ENCODE measurements at places on chromosomes 7 and 10. TPM values are rescaled to one million over a fixed set of nuclear protein-coding genes. Genes with fewer than 3 reads are reported as not detected.
A peak's percentile ranks its signal among the peaks of the same experiment; 100 is the strongest.

DNA sequence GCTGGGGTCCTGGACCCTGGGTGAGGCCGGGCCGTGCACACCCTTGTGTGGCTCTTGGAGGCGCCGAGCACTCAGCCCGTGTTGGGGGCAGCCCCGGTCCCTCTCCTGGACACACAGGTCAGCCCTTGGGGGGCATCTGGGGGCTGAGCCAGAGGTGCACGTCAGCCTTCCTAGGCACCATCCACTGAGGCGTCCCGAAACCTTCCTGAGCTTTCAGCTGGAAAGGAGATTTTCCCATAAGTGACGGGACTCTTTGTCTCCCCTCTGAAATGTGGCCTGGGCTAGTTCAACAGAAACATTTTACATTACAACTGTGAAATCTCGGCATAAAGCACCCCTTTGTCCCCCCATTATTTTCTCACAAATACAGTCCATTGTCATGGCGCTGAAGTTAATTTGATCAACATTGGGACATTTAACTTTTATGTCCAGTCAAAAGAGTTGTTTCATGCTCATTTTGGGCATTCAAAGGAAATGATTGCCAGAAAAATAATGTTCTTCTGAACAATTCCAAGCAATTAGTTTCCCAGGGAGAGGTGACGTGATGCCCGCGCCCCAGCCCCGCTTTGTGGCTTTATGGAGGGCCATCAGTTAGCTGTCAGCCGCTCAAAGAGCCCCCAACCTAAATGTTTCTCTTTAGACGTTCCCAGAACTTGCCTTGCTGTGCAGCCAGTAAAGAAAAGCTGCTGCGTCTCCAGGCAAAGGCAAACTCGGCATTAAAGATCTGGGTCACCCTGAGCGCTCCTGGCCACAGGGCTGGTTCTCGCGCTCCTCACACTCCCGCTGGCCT is 70.8 kb downstream of the NKX6-2 start:
- no peak for DNase-seq

GRCh38 chr7:935164-935873 is 19.2 kb downstream of the ADAP1 start:
- no peak for DNase-seq

- DNase-seq: peak; percentile 46
These were observed 282.3 kb downstream of the GATA3 start for GRCh38 chr10:8336629-8337331.

GRCh38 chr7:135299235-135299634 is 65.6 kb downstream of the STRA8 start:
- DNase-seq: no peak

The COL26A1 gene
- 35.3 TPM for polyA plus RNA-seq

DNA sequence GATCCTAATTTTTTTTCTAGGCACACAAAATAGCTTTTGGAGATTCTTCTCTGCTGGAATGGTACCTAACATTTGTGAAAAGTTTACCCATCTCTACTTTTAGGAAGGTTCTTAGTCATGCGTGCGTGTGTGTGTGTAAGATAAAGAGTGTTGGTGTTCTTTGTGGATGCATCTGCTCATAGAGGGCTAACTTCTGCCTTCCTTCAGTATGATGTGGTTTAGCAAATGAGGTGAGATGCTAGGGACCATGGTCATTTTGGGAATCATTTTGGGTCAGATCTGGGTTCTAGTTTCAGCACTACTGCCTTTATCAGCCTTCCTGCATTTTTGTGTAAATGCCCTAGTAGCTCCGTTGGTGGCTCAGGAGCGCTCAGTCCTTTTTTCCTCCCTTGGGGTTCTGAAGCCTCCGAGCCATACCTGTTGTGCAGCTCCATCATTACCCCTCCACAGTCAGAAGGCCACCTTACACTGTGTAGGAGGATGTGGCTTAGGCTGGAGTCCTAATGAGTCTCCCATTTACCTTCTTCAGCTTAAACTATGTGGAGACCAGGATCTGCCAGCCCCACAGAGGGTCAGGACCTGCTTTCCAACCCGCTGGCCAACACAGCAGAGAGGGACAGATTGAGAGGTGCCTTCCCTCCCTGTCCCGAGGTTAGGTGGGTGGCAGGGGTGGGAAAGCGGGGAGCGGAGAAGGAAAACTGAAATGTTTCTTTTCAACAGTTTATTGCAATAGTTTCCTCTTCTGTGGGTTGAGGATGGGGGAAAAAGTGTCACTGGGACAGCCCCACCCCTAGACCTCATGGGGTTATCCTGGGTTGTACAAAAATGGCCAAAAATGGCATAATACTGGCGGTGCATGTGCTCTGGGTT is 31.2 kb downstream of the TSPAN14 start:
- no peak for DNase-seq

- no peak for DNase-seq
These were observed 1087.1 kb upstream of the POT1 start for GRCh38 chr7:126016722-126017121.

GRCh38 chr7:9842301-9842700 is 1131.4 kb upstream of the PHF14 start:
- DNase-seq: no peak

The GOT1 gene
- 86.6 TPM for polyA plus RNA-seq

The WNT2 gene
- polyA plus RNA-seq: 0.42 TPM

DNA sequence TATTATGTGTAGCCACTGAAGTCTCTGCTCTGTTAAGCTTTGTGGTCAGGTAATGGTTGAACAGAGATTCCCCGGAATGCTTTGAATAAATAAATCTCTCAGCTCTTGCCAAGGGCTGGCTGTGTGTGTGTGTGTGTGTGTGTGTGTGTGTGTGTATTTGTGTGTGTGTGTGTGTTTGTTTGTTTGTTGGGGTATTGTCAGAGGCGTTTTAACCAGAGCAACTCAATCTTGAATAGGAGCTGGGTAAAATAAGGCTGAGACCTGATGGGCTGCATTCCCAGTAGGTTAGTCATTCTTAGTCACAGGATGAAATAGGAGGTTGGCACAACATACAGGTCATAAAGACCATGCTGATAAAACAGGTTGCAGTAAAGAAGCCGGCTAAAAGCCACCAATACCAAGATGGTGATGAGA is 256.2 kb upstream of the CACNA2D1 start:
- no peak for DNase-seq

DNA sequence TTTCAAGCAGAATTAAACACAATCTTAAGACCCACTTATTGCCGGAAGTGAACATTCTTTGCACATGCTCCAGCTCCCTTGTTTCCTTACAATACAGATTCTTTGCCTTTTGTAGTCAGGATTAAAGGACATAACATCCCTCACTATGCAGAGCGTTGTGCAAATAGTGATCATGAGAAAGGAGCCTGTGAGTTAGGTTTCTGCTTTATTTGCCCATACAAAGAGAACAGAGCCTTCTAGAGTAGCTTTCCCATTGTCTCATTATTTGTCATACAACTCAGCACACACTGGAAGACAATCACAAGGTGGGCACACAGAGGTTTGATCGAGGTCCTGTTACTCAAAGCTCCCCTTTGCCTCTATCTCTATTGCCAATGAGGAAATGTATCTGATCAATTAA is 48.2 kb upstream of the WDR11 start:
- DNase-seq: no peak

The RAPGEF5 gene
- 32.0 TPM for polyA plus RNA-seq

- DNase-seq: no peak
These were observed 78.8 kb upstream of the CPXM2 start for GRCh38 chr10:123970207-123970926.

The TMEM184A gene
- 6.0 TPM for polyA plus RNA-seq

The GBX1 gene
- 0.34 TPM for polyA plus RNA-seq

The MBL2 gene
- polyA plus RNA-seq: not detected

The PTPRZ1 gene
- 2.4 TPM for polyA plus RNA-seq

GRCh38 chr10:78952686-78953085 is 116.1 kb upstream of the ZMIZ1 start:
- DNase-seq: no peak

DNA sequence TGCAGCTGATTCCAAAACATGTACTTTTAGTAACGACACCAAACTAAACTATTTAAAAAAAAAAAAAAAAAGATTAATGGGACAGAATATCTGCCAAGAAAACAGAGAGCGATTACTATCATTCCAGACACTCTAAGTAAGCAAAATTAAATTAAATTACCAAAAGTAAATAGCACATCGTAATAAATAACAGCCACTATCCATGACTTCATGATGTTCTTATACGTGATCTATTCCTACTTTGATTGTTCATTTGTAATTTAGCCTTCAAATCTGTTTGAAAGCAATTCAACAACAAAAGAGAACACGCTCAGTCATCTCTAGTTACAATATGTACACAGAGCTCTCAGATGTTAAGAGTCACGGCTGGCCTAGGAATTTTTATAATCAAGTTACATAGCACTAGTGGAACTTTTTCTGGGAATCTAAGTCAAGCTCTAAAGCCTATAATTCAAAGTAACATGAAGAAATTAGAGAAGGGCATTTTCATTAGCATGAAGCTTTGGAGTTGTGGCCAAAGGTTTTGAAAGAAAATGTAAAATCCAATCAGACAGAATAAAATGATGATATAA is 241.7 kb upstream of the NEBL start:
- DNase-seq: peak; percentile 67

The ADAM22 gene
- polyA plus RNA-seq: 13.2 TPM

DNA sequence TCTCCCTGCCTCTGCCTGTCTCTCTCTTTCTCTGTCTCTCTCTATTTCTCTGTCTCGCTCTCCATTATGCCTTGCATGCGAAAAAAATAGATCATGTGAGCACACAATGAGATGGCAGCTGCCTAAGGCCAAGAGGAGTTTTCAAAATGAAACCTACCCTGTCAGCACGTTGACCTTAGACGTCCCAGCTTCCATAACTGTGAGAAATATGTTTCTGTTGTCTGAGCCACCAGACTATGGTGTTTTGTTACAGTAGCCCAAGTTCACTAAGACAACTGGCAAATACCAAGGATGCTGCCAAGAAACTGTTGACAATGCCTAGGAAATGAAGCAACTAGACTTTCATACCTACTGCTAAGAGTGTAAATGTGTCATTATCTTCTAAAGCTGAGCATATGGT is 70.6 kb upstream of the PLXDC2 start:
- DNase-seq: no peak

- no peak for DNase-seq
These were observed 210.5 kb downstream of the ARHGAP21 start for GRCh38 chr10:24513155-24513554.

DNA sequence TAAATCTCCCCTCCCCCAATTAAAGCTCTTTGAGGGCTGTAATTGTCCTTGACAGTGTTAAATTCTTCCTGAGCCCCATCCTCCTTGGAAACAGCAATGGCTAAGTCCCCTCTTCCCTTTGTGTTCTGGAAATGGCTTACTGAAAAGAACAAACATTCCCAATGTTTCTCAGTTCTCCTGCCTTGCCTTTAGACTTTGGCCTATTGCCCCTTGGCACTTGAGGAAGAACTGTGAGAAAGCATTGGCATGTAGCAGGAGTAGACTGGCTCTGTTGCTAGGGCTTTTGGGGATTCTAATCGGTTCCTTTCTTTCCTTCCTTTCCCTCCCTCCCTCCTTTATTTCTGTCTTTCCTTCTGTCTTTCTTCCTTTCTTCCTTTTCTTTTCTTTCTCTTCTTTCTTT is 463.3 kb upstream of the PODXL start:
- no peak for DNase-seq

- no peak for DNase-seq
These were observed 32.1 kb upstream of the TNRC18 start for GRCh38 chr7:5455581-5456219.

DNA sequence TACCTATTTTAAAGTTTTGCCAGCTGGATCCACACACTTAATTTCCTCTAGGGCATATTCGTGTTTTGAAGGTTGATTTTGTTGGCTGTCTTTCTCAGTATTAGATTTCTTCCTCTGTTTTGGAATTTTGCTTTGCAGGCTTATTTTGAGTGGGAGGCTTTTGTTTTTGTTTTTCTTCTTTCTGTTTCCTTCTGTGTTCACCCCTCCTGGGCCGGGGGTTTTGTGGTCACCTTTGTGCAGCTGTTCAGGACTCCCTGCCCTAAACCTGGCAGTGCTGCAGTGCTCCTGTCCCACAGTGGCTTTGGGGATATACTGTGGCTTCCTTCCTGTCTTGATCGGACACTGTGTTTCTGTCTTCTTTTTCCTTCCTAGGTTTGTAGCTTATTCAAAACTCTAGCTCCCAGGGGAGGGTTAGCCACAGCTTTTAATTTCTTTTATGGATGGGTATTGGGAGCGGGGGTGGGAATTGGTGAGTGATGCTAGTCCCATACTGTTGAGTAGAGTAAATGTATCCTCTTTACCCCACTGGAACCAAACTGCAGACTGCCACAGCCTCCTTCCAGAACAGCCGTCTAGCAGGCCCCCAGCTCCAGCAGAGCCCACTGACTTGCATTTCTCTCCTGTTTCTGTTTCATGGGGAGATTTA is 228.7 kb upstream of the FZD8 start:
- no peak for DNase-seq

- peak; percentile 22 for DNase-seq
These were observed 21.5 kb upstream of the GHITM start for GRCh38 chr10:84117686-84118394.

- DNase-seq: peak; percentile 16
These were observed 129.7 kb downstream of the SAMD9 start for GRCh38 chr7:92988051-92988450.

The DDIT4 gene
- polyA plus RNA-seq: 75.0 TPM

DNA sequence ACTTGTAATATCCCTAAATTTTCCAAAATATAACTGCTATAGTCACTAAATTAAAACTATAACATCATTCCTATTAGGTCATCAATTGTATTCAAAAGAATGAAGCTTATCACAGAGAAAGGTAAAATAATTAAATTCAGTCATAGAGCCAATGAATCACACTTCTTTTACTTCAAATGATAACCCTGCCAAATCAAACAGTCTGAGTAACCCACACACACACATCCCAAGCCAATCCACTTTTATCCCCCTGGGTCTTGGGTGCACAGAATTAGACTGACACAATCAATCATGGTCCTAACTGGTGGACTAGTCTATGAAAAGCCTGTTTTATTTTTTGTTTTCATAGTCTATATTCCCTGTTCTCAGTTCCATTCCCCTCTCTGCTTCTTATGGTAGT is 25.6 kb downstream of the CTNNA3 start:
- DNase-seq: no peak

- peak; percentile 65 for DNase-seq
These were observed 229.4 kb downstream of the LRMDA start for GRCh38 chr10:75660823-75661222.

- no peak for DNase-seq
These were observed 5.6 kb downstream of the AKR1D1 start for GRCh38 chr7:138081868-138082267.

DNA sequence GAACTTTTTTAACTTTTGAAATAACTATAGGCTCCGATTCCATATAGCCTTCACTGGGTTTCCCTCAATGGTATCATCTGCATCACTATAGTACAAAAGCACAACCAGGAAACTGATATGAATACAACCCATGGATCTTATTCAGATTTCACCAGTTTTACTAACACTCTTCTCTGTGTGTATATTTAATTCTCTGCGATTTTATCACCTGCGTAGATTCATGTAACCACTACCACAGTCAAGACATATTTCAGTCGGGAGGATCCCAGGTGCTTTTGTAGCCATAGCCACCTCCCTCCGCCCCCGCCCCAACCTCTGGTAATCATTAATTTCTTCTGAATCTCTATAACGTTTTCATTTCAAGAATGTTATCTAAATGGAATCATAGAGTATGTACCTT is 82.8 kb upstream of the C7orf33 start:
- no peak for DNase-seq

- no peak for DNase-seq
These were observed 51.5 kb upstream of the OPALIN start for GRCh38 chr10:96410296-96410695.

The GPR15LG gene
- 0.43 TPM for polyA plus RNA-seq

The AGR2 gene
- polyA plus RNA-seq: 66.0 TPM

All from renal pelvis (tissue), 12 donors.